Foreskin fibroblast (primary cell): ENCODE measurements at places on chromosomes 4 and X.

DNA sequence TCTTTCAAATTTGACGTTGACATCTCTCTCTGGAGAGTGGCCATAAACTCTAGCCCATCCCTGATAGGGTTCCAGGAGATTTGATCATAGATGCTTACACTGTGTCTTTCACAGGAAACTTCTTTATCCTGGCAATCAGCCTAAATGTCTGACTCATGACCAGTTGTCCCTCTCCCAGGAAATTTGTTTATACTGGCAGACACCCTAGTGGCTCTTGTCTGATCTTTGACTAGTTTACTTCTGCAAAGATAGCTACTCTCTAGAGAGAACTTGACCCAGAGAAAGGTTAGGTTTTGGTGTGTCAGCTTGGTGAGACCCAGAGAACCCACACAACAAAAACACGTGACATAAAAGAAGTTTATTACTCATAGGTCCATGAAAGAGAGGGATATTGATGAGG, 509.8 kb downstream of the CENPC start:
- DNase-seq = peak; percentile 1

GRCh38 chr4:104941661-104942062, 205.0 kb upstream of the TET2 start:
- no peak for DNase-seq

DNA sequence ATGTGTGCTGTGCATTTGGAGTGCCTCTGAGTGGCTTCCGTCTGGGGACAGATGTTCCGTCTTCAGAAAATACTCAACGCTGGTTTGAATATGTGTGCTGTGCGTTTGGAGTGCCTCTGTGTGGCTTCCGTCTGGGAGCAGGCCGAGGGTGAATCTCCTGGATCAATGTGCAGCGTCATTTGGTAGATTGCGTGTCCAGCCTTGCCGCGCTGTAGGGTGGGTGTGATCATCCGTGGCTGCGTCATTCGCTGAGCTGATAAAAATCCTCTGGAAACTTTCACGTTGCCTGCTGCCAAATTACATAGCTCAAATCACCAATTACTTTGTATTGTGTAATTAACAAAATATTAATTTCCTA, 12.1 kb downstream of the UVSSA start:
- DNase-seq = peak; percentile 84

GRCh38 chrX:154603438-154604430, 15.3 kb downstream of the CTAG1B start:
- DNase-seq = peak; percentile 80

- DNase-seq = no peak
Measured at GRCh38 chr4:7334521-7335275, 100.0 kb downstream of the PSAPL1 start.

- peak; percentile 27 for DNase-seq
Measured at GRCh38 chr4:132065940-132066495, 1083.1 kb upstream of the PCDH10 start.

DNA sequence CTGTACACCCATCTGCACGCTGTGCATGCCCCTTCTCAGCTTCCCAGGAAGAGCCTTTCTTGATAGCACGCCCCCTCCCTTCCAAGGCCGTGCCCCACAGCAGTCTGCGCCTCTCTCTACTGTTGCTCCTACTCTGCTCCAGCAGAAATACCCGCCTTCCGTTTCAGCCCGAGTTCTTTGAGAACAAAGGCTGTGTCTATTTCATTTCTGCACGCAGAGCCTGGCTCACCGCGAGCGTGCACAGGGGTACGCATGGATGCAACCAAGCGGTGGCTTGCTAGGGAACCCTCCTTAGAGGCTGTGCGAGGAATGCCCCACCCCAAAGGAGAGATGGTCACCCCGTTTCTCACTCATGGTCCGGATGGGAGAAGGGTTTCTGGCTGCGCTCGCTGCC, 485 bp downstream of the AADAT start:
- peak; percentile 21 for DNase-seq

DNA sequence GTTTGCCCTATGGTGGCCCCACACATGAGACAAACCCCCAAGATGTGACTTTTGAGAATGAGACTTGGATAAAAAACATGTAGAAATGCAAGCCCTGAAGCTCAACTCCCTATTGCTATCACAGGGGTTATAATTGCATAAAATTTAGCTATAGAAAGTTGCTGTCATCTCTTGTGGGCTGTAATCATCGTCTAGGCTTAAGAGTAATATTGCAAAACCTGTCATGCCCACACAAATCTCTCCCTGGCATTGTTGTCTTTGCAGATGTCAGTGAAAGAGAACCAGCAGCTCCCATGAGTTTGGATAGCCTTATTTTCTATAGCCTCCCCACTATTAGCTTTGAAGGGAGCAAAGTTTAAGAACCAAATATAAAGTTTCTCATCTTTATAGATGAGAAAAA, 14.6 kb downstream of the ALB start:
- DNase-seq = no peak

GRCh38 chrX:105191878-105192277, 28.6 kb downstream of the TEX13A start:
- peak; percentile 38 for DNase-seq

- DNase-seq = no peak
Measured at GRCh38 chr4:114905017-114905416, 208.4 kb downstream of the NDST4 start.

DNA sequence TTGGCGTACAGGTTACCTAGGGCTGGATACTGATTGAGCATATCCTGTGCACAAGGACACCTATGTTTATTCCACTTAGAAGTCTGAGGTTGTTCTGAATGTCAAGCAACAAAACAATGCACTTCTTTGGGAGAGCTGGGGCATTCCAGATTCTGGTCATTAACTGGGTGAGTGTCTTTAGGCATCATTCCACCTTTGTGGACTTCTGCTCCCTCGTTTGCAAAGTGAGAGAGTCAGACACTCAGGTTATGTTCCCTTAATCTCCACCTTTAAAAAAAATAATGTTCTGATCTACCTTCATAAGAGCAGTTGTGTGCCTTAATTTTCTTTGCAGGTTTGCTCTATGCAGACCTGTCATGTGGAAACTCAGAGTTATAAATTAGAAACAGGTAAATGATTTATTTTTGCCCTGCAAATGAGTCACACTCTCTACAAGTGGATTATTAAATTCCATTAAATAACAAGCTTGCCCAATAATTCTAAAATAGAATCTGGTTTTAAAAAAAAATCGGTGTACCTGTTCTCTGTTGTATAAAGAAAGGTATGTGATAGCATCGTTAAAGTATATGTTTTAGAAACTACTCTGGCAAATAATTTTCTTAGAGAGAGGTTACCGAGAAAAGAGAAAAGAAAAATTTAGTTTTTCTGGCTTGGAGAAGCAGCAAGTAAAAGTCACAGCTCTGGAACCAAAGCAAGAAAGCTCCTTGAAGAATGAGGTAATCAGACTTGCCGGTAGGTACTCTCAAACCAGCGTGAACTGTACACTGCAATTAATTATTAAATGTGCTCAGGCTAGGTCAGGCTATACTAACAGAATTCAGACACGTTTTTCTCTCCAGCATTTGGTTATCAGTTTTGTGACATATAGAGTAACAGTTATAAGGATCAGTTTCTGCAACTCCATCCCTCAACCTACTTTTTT, 93.2 kb downstream of the SORBS2 start:
- DNase-seq = no peak

DNA sequence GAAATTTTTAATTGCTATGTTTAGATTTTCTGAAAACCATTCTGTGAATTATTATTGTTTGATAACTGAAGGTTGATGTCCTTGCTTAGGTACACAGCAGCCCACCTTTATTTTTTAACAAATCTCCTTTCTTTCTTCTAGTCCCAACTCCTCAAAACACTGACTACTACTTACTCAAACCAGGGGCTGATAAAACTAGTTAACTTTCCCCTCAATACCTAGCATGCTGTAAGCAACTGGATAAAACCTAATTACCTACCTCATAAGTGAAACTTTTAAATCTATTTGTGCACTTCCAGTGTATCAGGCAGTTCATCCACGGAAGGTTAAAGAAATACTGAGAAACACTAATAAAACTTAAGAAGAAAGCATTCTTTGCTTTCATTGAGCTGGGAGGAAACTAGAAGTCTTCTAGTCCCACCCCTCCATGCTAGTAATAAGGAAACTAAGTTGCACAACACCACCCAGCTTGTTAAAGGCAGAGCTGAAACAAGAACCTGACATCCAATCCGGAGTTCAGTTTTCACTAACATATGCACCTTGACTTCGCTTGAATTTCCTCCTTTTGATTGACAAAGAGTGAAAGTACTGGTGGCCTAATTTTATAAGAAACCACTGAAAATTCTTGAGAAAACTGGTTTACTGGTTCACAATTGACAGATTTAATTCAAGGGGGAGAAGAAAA, 180.2 kb upstream of the TET2 start:
- DNase-seq = no peak

DNA sequence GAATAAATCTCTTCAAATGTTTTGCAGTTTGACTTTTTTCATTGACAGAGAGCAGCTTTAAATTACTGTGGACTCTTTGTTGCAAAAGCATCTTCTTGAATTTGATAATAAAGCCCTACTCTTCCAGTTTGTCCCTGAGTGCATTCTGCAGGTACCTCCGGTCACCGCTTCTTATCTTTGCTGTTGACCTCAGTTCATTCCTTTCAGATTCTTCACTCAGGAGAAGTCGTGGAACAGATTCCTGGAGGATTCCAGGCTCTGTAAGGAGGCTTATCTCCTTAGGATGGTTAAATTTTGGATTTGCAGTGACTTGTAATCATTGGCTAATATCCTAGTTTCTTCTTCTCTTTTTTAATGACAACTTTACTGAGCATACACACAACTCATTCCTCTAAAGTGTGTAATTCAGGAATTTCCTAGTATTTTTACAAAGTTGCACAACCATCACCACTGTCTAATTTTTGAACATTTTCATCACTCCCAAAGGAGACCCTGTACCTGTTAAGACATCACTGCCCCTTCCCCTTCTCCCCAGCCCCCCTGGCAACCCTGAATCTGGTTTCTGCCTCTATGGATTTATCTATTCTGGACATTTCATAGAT, 22.0 kb downstream of the TBL1X start:
- DNase-seq = no peak

DNA sequence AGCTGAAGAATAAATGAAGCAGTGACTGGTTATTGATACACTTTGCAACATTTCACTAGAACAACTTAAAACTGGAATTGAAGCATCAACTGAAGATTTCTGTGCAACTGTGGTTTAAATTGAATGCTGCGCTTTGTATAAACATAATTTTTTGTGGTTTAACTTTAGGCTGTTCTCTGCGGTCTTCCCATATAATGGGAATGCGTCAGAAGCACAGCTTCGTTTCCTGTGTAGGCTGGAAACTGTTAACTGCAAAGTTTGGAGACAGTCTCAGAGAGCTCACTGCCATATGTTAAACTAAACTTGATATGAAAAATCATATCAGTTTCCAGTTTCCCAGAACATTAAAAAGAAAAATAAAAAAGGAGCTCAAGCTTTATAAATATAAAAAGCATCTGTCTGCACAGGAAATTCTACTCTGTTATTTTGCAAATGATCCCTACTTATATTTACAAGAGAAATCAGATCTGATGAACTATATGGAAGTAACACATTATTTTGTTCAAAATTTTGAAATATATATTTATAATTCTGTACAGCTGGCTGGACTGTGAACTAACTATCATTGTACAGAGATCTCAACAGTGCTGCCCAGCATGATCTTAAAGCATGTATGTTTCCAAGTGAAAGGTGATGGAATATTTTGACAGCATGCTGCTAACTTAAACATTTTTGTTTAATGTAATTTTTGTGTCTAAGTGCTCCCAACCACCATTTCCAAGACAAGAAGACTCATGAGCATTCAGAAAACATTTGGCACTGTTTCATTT, 139.9 kb downstream of the NDST3 start:
- DNase-seq = peak; percentile 87

DNA sequence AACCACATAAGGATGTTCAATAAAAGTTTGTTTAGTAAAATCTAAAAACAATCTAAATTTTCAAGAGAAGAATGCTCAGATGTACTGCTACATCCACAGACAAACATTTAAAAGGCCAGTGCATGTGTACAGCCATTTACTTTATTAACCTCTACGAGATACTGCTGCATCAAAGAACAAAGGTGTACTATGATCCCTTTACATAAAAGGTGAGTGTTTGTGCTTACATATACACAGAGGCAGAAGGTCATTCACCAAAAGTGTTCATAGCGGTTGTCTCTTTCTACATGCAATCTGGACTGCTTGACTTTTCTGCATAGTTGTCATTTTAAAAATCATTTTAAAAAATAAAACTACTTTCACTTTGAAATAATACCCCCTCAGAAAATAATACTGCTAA, 81.7 kb downstream of the AFAP1 start:
- no peak for DNase-seq

DNA sequence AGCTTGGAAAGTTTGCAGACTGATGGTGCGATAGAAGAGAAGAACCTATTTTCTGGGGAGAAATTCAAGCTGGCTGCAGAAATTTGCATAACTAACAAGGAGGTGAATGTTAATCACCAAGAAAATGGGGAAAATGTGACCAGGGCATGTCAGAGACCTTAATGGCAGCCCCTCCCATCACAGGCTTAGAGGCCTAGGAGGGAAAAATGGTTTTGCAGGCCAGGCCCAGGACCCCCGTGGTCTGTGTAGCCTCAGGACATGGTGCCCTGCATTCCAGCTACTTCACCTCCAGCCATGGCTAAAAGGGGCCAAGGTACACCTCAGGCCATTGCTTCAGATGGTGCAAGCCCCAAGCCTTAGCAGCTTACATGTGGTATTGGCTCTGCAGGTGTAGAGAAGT, 207.1 kb upstream of the CXorf66 start:
- no peak for DNase-seq

GRCh38 chr4:156948133-156948532, 23.5 kb downstream of the PDGFC start:
- no peak for DNase-seq

DNA sequence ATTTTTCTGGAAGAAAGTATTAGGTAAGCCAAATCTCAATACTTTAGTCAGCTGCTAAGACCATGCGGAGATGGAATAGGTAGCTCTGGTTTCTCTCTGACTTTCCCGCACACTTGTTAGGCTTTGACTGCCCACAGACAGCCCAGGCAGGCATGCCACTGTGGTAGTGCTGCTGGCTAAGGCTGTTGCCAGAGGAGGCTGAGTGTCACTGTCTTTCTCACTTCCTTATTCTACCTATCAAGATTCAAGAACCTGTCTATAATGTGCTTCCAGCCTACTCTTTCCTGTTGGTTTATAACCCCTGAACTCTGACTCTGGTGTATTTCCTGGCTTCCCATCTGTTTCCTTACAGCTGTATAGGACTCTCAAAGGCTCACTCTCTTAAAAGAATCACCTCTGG, 81.8 kb upstream of the TRPC5 start:
- DNase-seq = no peak

DNA sequence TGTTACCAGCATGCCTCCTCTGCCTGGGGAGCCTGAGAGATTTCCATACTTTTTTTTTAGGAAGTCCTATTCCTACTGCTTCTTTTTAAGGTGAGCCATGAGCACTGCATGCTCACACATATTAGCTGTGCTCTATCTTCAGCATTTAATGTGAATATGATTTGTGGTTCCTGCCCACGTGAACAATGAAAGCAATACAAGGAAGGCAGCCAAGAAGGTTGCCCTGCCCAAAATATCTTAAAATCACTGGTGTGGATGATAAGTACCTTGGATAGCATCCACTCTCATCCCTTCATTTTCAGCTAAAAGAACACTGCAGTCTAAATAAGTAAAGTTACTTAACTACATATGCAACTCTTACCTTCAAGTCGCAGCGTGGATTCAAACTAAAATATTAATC, 607.5 kb downstream of the PACRGL start:
- no peak for DNase-seq

- peak; percentile 89 for DNase-seq
Measured at GRCh38 chr4:26076000-26076587, 162.1 kb downstream of the SMIM20 start.
